Endothelial cell (in vitro differentiated cells): ENCODE measurements at places on chromosomes 12 and 14.

DNA sequence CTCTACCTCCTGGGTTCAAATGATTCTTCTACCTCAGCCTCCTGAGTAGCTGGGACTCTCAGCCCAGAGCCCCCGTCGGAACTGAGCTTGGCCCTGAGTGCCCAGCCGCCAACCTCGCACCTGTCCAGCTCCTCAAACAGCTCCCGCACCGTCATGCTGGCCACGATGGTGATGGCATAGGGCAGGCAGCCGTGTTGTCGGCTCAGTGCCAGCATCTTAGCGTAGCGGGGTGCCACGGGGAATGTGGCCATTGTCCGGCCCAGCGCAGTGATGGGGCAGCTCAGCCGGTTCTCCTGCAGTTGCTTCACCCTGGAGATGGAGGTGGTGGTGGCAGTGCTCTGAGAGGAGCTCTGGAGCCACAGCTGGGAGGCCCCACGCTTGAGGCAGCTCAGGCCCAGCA lies 32.4 kb downstream of the DHX37 start:
- DNase-seq, result no peak

- no peak for DNase-seq
Observed at GRCh38 chr12:40646911-40647310, 45.3 kb upstream of the CNTN1 start.

DNA sequence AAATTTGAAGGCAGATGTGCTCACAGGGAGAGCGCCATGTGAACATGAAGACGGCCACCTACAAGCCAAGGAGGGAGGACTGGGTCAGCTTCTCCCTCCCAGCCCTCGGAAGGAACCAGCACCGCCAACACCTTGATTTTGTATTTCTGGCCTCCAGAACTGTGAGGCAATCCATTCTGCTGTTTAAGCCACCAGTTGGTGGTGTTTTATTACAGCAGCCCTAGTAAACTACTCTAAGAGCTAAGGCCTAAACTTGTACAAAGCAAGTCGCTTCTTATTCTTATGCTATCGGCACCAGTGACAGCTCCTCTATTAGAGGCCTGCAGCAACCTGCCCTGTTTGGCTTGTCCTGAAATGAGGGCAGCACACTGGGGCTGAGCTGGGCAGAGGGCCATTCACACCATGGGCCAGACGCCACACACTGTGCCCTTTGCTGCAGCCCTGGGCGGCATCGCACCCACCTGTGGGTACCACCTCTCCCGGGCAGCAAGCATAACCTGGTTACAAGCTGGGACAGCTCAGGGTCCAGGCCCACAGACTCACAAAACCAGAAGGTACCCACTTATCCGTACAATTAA lies 62.7 kb downstream of the NOS1 start:
- no peak for DNase-seq

GRCh38 chr14:82657186-82657675 lies 1123.6 kb upstream of the SEL1L start:
- DNase-seq, result no peak

GRCh38 chr14:103133210-103134140 lies 10.2 kb downstream of the TNFAIP2 start:
- DNase-seq, result no peak

- no peak for DNase-seq
Observed at GRCh38 chr14:78586681-78587080, 416.5 kb downstream of the NRXN3 start.

GRCh38 chr12:24479131-24479530 lies 469.8 kb downstream of the BCAT1 start:
- DNase-seq, result no peak

- DNase-seq, result no peak
Observed at GRCh38 chr12:14393751-14394150, 28.3 kb downstream of the ATF7IP start.

DNA sequence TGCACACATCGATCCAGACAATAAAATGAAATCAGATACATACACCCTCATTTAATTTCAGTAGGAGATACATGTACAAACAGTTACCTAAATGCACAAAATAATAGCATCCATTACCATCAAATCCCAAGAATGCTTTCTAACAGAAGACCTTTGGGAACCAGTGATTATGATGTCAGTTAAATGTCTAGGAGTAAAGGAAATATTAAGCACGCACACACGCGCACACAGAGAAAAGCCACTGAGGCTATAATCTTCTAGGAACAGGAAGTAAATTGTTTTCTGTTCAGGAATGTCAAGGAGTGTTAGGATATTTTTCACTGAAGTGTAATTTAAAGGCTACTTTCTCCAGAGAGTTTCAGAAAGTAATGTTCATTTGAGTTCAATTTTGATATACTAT lies 250.1 kb downstream of the MDGA2 start:
- no peak for DNase-seq

DNA sequence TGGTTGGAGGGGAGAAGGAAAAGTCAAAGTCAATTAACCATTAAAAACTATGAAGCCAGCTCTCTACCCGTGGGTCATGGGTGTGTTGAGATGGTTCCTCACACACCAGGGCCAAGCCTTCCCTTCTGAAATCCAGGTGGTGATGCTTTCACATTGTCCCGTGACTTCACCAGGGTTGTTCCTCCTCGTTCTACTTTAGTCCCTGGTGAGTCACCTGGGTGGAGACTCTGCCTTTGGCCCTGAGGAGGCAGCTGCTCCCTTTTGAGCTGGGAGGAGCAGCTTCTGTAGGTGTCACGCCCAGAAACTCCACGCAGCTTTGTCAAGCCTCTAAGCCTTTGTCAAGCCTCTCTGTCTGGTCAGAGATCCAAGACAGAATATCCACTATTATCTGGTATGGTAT lies 348.3 kb downstream of the BMP4 start:
- no peak for DNase-seq

DNA sequence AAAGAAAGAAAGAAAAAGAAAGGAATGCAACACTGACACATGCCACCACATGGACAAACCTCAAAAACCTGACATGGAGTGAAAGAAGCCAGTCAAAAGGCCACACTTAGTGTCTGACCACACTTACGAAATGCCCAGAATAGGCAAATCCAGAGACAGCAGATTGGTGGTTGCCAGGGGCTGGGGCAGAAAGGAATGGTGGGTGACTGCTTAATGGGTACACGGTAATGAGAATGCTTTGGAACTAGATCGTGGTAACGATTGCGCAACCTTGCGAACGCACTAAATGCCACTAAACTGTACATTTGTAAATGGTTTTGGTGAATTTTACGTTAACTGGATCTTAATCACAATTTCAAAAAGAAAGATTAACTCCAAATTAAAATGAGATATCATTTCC lies 39.5 kb downstream of the SCARB1 start:
- DNase-seq, result no peak

- DNase-seq, result no peak
Observed at GRCh38 chr12:68405343-68405781, 73.2 kb upstream of the MDM1 start.
